GM23338 (cell line): ENCODE measurements at places on chromosomes 11 and 22. TPM values are rescaled to one million over a fixed set of nuclear protein-coding genes. Genes with fewer than 3 reads are reported as not detected.

Gene HEPHL1
- 0.04 and 0.07 TPM in 2 replicates for total RNA-seq

Gene POU2AF3
- 2.7 and 5.2 TPM in 2 replicates for total RNA-seq

Gene ZNF214
- total RNA-seq: 4.3 and 6.1 TPM in 2 replicates

Gene OR8D1
- not detected in 2 replicates for total RNA-seq

Gene PATE2
- not detected in 2 replicates for total RNA-seq

Gene SMTN
- total RNA-seq: 16.3 and 27.4 TPM in 2 replicates
